A549 treated with CORT108297 at 1 μM for 4 hours (cell line): ENCODE measurements at places on chromosomes 16 and 17. TPM values are rescaled to one million over a fixed set of nuclear protein-coding genes. Genes with fewer than 3 reads are reported as not detected.

Gene ASGR1
- 0.59 to 1.4 TPM (median 1.2 TPM) in 5 replicates for total RNA-seq

Gene RPA1
- total RNA-seq, result 65.2 to 87.6 TPM (median 79.4 TPM) in 5 replicates

Gene TMEM132E
- total RNA-seq, result 0.02 TPM in 2 of 5 replicates, not detected in the others

Gene CMTM1
- 0.63 to 1.7 TPM (median 1.2 TPM) in 5 replicates for total RNA-seq
